ENCODE measurements at places on chromosomes 12 and 14. TPM values are rescaled to one million over a fixed set of nuclear protein-coding genes. Genes with fewer than 3 reads are reported as not detected.

Gene TMEM132D
- polyA plus RNA-seq: not detected

Gene NRXN3
- polyA plus RNA-seq: 34.6 TPM

Gene PLXNC1
- polyA plus RNA-seq: 15.1 TPM

Gene FKBP11
- 48.8 TPM for polyA plus RNA-seq

Gene KRT2
- not detected for polyA plus RNA-seq

Gene RPL10L
- not detected for polyA plus RNA-seq

Gene MYO1H
- 0.15 TPM for polyA plus RNA-seq

Gene RNASE1
- not detected for polyA plus RNA-seq

Gene NR1H4
- not detected for polyA plus RNA-seq

Gene C12orf50
- polyA plus RNA-seq: not detected

Gene CYP46A1
- 0.09 TPM for polyA plus RNA-seq

Gene CATSPERB
- polyA plus RNA-seq: not detected

Gene KRT73
- not detected for polyA plus RNA-seq
